Astrocyte (in vitro differentiated cells and primary cell): ENCODE measurements at places on chromosomes 1 and 21. TPM values are rescaled to one million over a fixed set of nuclear protein-coding genes. Genes with fewer than 3 reads are reported as not detected.

The HPCAL4 gene
- 0.07 and 0.20 TPM in 2 replicates for total RNA-seq

The CD2 gene
- 0.14 TPM in 1 of 2 replicates, not detected in the other for total RNA-seq

The LRIG2 gene
- 13.6 and 14.2 TPM in 2 replicates for total RNA-seq

The AKR7A3 gene
- 0.20 and 0.55 TPM in 2 replicates for total RNA-seq

The LYPD8 gene
- not detected in 2 replicates for total RNA-seq

The CTNNBIP1 gene
- total RNA-seq = 49.9 and 53.7 TPM in 2 replicates

The FCRL2 gene
- total RNA-seq = not detected in 2 replicates

The RGS18 gene
- not detected in 2 replicates for total RNA-seq

The TTC39A gene
- 0.67 and 1.4 TPM in 2 replicates for total RNA-seq

The MAP3K7CL gene
- total RNA-seq = 67.3 and 75.2 TPM in 2 replicates

The UBXN10 gene
- 0.09 and 0.19 TPM in 2 replicates for total RNA-seq

The HCRTR1 gene
- total RNA-seq = not detected in 2 replicates

GRCh38 chr1:46797696-46798470 is 963 bp upstream of the CYP4B1 start:
- no peak for DNase-seq
- H3K27ac ChIP-seq = no peak overlapping the region
- H3K4me1 ChIP-seq = no peaks in the 10 kb centered on the region
- no peak overlapping the region for H3K4me3 ChIP-seq

GRCh38 chr1:16882986-16883385 is 12.8 kb upstream of the RNU1-2 start:
- H3K27ac ChIP-seq = no peak overlapping the region
- H3K36me3 ChIP-seq = no peaks in the 10 kb centered on the region
- H3K4me3 ChIP-seq = no peak overlapping the region

DNA sequence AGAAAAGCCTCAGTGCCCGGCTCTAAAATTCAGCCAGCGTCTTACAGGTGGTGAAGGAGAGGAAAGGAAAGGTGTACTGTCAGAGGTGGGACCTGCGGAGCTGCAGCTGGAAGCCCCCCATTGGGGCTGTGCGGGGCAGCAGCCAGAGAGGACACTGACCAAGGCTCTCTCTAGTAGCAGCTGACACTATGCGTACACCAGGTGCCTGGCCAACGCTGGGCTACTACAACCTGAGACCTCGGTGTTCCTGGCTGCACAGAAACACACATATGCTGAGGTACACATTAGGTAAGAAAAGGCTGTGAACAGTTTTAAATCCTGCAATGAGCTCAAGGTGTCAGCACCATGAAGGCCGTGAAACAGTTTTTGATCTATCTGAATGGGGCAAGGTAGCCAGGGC is 55.5 kb upstream of the EDN2 start:
- no peaks in the 10 kb centered on the region for H3K36me3 ChIP-seq
- DNase-seq = no peak
- no peak overlapping the region for H3K4me3 ChIP-seq
- peaks cover 29% of the 10 kb centered on the region for H3K4me1 ChIP-seq

- no peak overlapping the region for H3K27ac ChIP-seq
- peak; percentile 13 for DNase-seq
- no peaks in the 10 kb centered on the region for H3K36me3 ChIP-seq
- no peaks in the 10 kb centered on the region for H3K4me1 ChIP-seq
- H3K27me3 ChIP-seq = no peaks in the 10 kb centered on the region
- H3K4me3 ChIP-seq = no peak overlapping the region
Measured at GRCh38 chr1:167829868-167830267, 84.1 kb downstream of the ADCY10 start.

- H3K36me3 ChIP-seq = no peaks in the 10 kb centered on the region
- no peak overlapping the region for H3K27ac ChIP-seq
- peaks cover 55% of the 10 kb centered on the region for H3K27me3 ChIP-seq
- DNase-seq = no peak
Measured at GRCh38 chr1:156836892-156837291, 20.2 kb upstream of the SH2D2A start.

GRCh38 chr1:41317361-41317760 is 43.9 kb upstream of the FOXO6 start:
- no peak for DNase-seq
- H3K36me3 ChIP-seq = no peaks in the 10 kb centered on the region
- H3K27ac ChIP-seq = no peak overlapping the region
- peaks cover 8% of the 10 kb centered on the region for H3K4me1 ChIP-seq
- H3K4me3 ChIP-seq = no peak overlapping the region

DNA sequence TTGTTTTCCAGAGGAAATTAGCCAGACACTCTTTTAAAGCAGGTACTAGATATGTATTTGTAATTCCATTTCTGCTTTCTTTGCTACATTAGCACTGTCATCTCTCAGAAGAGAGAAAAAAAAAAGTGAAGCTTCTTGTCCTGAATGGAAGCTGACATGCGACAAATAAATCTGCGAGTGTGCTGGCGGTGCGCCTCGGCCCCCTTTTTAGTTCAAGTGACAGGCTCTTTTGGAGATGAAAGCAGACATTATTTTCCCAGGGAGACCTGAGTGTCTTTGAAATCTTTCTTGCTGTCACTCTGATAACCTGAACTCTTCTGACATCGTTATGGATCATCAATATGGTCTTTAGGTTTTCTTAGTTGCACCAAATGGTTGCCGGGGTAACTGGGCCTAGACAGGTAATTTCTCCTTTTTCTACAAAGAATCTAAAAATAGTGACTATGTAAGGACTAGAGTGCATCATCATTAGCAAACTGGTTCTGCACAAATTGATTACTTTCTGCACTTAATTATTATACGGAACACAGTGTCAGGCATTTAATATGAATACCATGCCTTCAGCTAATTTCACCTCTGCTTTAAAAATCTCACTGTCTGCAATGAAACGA is 478.6 kb downstream of the PCP4 start:
- H3K4me3 ChIP-seq = no peak overlapping the region
- no peaks in the 10 kb centered on the region for H3K27me3 ChIP-seq
- DNase-seq = no peak
- H3K27ac ChIP-seq = no peak overlapping the region
- no peaks in the 10 kb centered on the region for H3K4me1 ChIP-seq

- no peaks in the 10 kb centered on the region for H3K36me3 ChIP-seq
- DNase-seq = no peak
- no peak overlapping the region for H3K4me3 ChIP-seq
- H3K4me1 ChIP-seq = peaks cover 9% of the 10 kb centered on the region
- no peak overlapping the region for H3K27ac ChIP-seq
Measured at GRCh38 chr1:212293579-212293978, 8.4 kb downstream of the PPP2R5A start.

DNA sequence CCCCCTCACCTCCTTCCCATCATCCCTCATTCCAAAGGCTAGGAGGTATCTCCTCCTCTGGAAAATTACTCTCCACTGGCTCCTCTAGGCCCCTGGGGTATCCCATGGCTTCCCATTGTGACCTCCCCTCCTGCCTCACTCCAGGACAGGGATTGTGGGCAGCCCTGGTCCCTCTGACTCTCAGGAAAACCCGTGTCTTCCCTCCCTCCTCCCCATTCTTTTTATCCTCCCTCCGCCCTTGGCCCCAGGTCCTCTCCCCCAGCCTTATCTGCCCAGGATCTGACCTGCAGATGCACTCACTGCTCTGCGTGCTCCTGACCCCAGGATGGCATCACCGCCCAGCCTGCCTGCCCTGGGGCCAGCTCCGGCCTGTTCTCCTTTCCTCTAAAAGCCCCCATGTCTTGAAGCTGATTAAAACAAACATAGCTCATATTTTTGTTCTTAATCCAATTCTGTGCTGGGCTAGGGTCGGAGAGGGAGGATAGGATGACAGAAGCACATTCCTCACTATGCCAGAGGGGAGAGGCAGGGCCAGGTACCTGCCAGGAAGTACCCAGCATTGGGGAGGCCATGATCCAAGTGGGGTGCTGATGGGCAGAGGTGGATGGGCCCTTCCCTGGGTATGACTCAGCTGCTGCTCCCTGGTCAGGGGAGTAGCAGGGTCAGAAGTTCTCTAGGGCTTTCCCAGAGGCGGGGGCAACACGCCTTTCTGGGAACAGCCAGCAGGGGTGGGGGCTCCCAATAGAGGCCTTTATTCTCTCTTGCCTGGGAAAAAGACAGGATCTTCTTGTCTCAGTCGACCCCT is 13.8 kb upstream of the UBL4B start:
- H3K4me1 ChIP-seq = peaks cover 4% of the 10 kb centered on the region
- H3K36me3 ChIP-seq = no peaks in the 10 kb centered on the region
- no peak overlapping the region for H3K27ac ChIP-seq
- H3K27me3 ChIP-seq = peaks cover 23% of the 10 kb centered on the region
- no peak for DNase-seq

- DNase-seq = no peak
- no peaks in the 10 kb centered on the region for H3K36me3 ChIP-seq
- no peaks in the 10 kb centered on the region for H3K4me1 ChIP-seq
- no peaks in the 10 kb centered on the region for H3K27me3 ChIP-seq
- no peak overlapping the region for H3K27ac ChIP-seq
- H3K4me3 ChIP-seq = no peak overlapping the region
Measured at GRCh38 chr1:44035726-44036408, 4.6 kb upstream of the SLC6A9 start.

- peaks cover 15% of the 10 kb centered on the region for H3K4me1 ChIP-seq
- H3K27ac ChIP-seq = peak overlapping the region; percentile 57
- H3K4me3 ChIP-seq = no peak overlapping the region
- DNase-seq = peak; percentile 92
- H3K36me3 ChIP-seq = no peaks in the 10 kb centered on the region
Measured at GRCh38 chr1:19559641-19560040, 74.3 kb upstream of the CAPZB start.

- H3K27me3 ChIP-seq = no peaks in the 10 kb centered on the region
- DNase-seq = no peak
- H3K4me3 ChIP-seq = no peak overlapping the region
- H3K4me1 ChIP-seq = no peaks in the 10 kb centered on the region
- H3K36me3 ChIP-seq = no peaks in the 10 kb centered on the region
- H3K27ac ChIP-seq = no peak overlapping the region
Measured at GRCh38 chr1:231446138-231446537, 24.1 kb upstream of the EGLN1 start.

GRCh38 chr1:2592672-2593071 is 6.1 kb downstream of the PRXL2B start:
- DNase-seq = no peak
- H3K36me3 ChIP-seq = no peaks in the 10 kb centered on the region
- no peak overlapping the region for H3K27ac ChIP-seq
- peaks cover 5% of the 10 kb centered on the region for H3K4me1 ChIP-seq

- DNase-seq = no peak
- H3K4me3 ChIP-seq = peak overlapping the region; percentile 100
- no peaks in the 10 kb centered on the region for H3K27me3 ChIP-seq
- H3K36me3 ChIP-seq = peaks cover 11% of the 10 kb centered on the region
- peak overlapping the region; percentile 94 for H3K27ac ChIP-seq
Measured at GRCh38 chr1:85275701-85276214, 674 bp downstream of the BCL10 start.

GRCh38 chr1:97348599-97349265 is 572.1 kb downstream of the DPYD start:
- DNase-seq = peak; percentile 87
- no peak overlapping the region for H3K27ac ChIP-seq
- H3K4me3 ChIP-seq = no peak overlapping the region

DNA sequence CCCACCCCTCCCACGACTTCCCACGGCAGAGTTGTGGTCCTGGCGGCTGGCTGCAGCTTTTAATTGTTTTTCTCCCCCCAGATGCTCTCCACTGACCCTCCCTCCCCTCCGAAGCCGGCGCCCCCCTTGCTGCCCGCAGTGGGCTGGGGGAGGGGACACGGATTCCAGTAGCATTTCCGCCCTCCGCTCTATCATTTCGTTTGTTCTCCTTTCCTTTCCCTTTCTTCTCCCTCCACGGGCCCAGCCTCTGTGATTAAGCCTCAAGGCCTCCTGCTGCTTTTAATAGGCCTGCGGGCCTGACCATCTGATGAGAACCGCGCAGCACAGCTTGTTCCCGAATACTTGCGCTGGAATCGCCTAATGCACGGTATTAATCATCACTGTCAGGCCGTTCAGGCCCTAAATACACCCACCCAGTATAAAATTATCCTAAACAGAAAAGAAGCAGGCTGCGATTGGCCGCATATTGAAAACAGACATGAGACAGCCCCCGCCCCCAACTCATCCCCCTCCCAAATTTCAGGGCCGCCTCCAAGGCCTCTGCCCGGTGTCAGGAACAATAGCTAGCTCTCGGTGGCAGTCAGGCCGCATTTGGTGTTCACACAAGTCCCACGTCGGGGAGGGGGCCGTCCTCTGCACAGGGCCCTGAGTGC is 102.0 kb upstream of the ARHGEF16 start:
- peaks cover 28% of the 10 kb centered on the region for H3K4me1 ChIP-seq
- no peak overlapping the region for H3K4me3 ChIP-seq
- peaks cover 5% of the 10 kb centered on the region for H3K27me3 ChIP-seq
- no peaks in the 10 kb centered on the region for H3K36me3 ChIP-seq
- H3K27ac ChIP-seq = no peak overlapping the region
- DNase-seq = peak; percentile 85

- H3K36me3 ChIP-seq = no peaks in the 10 kb centered on the region
- no peak for DNase-seq
- H3K27ac ChIP-seq = no peak overlapping the region
- H3K4me1 ChIP-seq = no peaks in the 10 kb centered on the region
- H3K27me3 ChIP-seq = peaks cover 18% of the 10 kb centered on the region
- H3K4me3 ChIP-seq = no peak overlapping the region
Measured at GRCh38 chr1:201214461-201214860, 23.8 kb downstream of the IGFN1 start.

- no peaks in the 10 kb centered on the region for H3K4me1 ChIP-seq
- no peaks in the 10 kb centered on the region for H3K27me3 ChIP-seq
- H3K4me3 ChIP-seq = no peak overlapping the region
- no peak overlapping the region for H3K27ac ChIP-seq
Measured at GRCh38 chr1:153360190-153360589, 2.5 kb downstream of the S100A9 start.
